AG09309 (cell line): ENCODE measurements at places on chromosomes 16 and 17.
A peak's percentile ranks its signal among the peaks of the same experiment; 100 is the strongest.

DNA sequence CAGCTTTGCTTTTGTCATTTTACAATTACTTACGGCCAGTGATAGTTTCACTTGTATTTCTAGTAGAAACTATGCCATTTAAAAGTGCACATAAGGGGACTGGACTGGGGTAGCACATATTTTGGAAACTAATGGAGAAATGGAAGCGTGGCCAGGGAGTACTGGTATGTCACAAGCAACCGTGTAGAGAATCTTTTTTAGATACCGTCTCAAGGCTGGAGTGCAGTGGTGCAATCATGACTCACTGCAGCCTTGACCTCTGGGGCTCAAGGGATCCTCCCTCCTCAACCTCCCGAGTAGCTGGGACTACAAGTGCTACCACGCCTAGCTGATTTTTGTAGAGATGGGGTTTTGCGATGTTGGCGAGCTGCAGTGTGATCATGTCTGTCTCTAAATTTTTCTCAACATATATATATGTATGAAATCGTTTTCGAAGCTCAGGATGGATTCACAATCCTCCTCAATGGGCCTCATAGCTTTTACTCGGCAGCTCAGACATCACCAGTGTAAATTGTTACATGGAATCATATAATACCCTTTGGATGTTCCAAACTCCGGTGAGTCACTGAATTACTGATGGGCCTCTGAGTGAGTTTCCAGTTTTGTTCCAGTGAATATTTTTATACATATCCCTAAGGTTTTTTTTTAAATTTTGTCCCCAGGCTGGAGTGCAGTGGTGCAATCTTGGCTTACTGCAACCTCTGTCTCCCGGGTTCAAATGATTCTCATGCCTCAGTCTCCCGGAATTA is 51.7 kb downstream of the ZNF778 start:
- no peak for DNase-seq

GRCh38 chr16:88505405-88506082 is 52.5 kb downstream of the ZFPM1 start:
- DNase-seq, result no peak

DNA sequence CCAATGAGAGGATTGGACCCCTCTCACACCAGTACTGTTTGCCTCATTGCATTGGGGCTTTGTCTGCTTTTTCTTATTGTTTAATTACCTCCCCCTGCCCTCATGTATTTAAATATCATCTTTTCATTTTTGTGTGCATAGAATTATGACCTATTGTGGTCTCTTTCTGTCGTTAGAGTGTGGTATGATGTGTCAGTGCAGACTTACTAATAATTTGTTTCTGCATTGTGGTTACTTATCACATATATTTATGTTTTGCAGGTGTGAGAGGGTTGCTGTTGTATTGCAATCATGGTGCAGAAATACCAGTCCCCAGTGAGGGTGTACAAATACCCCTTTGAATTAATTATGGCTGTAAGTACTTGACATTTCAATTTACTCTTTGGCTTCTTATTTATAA is 2.5 kb downstream of the SEC14L1 start:
- no peak for DNase-seq

GRCh38 chr16:83627996-83628395 is 179.8 kb upstream of the HSBP1 start:
- DNase-seq, result no peak

GRCh38 chr17:80034791-80035686 is 633 bp downstream of the TBC1D16 start:
- no peak for DNase-seq

- DNase-seq, result no peak
These were observed 33.5 kb downstream of the TK2 start for GRCh38 chr16:66516509-66516807.

- no peak for DNase-seq
These were observed 54.5 kb downstream of the PAFAH1B1 start for GRCh38 chr17:2647957-2648356.

DNA sequence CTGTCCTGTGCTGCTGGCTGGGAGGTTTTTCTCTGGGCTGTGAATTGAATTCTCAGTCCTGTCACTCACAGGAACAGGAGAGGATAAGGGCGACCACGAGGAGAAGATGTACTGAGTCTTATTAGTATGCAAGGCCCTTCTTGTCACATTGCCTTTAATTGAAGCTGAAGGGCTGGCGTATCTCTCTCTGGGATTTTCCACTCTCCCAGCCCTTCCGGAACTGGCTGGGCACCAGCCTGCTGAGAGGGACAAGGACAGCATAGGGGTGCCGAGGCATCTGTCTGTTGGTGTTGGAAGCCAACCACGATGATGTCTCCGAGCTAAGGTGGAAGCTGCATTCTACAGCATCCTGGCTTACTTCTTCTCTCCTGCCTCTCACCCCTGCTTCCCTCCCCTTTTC is 33.2 kb downstream of the GPRC5B start:
- no peak for DNase-seq

- no peak for DNase-seq
These were observed 14.8 kb downstream of the TRARG1 start for GRCh38 chr17:1294157-1294717.

- no peak for DNase-seq
These were observed 23.0 kb downstream of the ATF7IP2 start for GRCh38 chr16:10408824-10409381.

- DNase-seq, result no peak
These were observed 8.4 kb downstream of the KRT39 start for GRCh38 chr17:40958086-40958953.

DNA sequence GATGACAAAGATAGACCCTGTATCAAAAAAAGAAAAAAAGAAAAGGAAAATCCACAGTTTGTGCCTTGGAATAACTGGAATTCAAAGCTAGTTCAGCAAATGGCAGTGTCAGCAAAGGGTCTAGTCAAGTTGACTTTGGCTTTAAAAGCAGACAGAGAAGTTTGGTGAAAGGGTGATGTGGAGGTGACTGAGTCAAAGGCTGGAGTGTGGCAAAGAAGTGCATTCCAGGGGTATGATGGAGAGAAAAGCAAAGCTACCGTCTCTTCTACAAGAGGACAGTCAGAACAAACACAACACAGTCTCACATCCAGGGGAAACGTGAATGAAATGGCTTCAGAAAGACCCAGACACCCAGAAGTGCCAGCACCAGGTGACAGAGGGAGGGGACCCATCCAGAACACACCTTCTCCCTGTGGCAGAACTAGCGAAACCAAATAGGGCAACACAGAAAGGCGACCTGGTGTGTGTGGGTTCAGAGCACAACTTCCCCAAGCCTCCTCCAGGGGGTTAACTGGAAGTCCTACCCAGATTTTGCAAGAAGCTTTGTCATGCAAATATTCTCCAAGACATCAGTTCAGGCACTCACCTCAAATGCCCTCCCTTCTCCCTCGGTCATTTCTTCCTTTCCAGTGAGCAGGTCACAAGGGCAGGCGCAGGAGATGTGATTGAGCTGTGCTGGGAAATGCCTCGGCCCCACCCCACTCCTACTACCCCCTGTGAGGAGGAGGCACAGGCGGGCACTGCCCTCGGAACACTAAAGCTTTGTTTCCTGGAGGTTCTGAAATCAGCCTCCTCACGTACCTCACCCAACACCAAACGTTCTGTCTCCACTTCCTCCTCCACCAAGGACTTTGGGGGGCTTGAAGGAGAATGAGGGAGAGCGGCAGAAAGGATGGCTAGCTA is 481.9 kb downstream of the SOX9 start:
- DNase-seq, result no peak

- DNase-seq, result peak; percentile 11
These were observed 87.4 kb upstream of the LHX1 start for GRCh38 chr17:36849871-36850348.

GRCh38 chr17:76925441-76925891 is 57.3 kb downstream of the MGAT5B start:
- no peak for DNase-seq

DNA sequence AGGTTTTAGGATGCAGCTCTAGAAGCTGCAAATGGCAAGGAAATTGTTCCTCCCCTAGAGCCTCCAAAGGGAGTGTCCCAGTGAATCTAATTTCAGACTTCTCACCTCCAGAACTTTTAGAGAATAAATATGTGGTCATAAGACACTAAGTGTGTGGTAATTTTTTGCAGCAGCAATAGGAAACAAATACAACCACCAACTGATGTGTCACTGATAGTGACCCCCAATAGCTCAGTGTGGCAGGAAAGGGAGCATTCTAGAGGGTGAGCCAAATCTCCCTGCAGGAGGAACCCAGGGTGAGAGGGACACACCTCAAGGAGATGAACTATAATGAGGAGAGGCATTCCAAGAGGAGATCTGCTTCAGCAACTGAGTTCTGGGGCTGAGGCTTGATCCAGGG is 4.1 kb downstream of the CCL4L2 start:
- DNase-seq, result no peak

- DNase-seq, result no peak
These were observed 2.3 kb upstream of the LHX1 start for GRCh38 chr17:36934692-36935630.

DNA sequence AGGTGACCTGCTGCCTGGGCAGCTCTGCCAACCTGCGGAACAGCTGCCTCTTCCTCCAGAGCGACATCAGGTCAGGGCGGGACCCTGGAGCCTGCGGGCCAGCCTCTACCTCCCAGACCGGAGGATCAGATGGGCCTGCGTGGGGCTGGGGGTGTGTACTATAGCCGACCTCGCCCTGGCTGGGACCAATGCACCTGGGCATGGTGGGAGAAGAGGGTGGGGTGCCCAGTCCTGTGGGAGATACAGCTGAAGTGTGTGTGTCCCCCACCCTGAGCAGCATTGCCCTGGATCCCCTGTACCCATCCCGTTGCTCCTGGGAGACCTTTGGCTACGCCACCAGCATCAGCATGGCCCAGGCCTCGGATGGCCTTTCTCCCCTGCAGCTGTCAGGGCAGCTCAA is 19.3 kb downstream of the CASKIN2 start:
- no peak for DNase-seq

DNA sequence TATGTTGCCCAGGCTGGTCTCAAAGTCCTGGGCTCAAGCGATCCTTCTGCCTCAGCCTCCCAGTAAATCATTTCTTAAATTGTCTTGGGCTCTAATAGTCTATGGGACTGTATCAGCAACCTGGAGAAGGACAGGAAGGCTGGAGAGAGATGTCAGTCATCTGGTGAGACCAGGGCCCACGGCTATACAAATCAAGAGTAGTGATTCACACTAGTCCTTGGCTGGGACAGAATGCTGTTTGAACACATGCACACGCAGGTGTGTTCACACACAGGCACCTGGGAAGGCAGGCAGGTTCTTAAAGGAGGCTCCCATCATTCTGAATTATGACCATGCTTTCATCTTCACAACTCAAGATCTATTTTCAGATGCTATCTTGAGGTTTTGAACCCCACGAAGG is 14.1 kb downstream of the NQO1 start:
- DNase-seq, result no peak

- no peak for DNase-seq
These were observed 6.1 kb upstream of the ABCC12 start for GRCh38 chr16:48161906-48162305.

DNA sequence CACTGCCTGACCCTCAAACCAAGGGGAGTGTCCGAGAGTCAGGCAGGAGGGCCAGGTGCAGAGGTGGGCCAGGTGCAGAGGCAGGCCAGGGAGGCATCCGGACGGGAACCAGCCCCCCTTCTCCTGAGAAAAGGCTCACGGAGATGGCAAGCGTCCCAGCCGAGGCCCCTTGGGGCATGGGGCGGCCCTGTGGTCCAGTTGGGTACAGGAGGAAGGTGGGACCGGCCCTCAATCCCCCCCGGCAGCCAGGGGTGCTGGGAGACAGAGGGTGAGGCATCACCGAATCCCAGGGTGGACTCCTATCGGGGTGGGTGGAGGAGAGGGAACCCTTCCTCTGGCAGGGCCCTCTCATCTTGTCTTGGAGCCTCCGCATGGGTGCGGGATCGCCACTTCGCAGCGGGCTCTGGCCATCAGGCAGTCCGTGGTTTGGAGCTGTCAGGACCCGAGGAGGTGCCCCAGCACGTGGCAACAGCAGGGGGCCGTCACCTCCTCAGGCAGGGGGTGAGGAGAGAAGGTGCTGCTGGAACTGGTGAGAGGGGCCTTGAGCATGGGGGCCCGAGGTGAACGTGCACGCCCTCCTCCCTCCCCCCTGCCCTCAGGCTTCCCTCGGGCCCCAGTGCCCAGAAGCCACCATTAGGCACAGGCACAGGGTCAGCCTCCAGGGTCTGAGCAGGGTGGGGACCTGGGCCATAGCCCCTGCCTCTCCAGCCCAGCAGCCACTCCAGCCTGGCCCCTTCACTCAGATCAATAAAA is 38.7 kb upstream of the SLC38A10 start:
- DNase-seq, result no peak
